Activated CD8-positive, alpha-beta memory T cell treated with anti-CD3 and anti-CD28 coated beads for 1 hour (primary cell): ENCODE measurements at places on chromosomes 6 and 20.

- no peak for DNase-seq
These were observed 143.1 kb downstream of the CD164 start for GRCh38 chr6:109239160-109239559.

GRCh38 chr6:118292558-118292957 is 255.5 kb upstream of the PLN start:
- DNase-seq: no peak

GRCh38 chr6:268394-268935 is 23.8 kb upstream of the DUSP22 start:
- DNase-seq: no peak

- no peak for DNase-seq
These were observed 646 bp upstream of the CPNE5 start for GRCh38 chr6:36839749-36840431.

GRCh38 chr20:33814238-33814712 is 3.1 kb downstream of the CHMP4B start:
- no peak for DNase-seq

DNA sequence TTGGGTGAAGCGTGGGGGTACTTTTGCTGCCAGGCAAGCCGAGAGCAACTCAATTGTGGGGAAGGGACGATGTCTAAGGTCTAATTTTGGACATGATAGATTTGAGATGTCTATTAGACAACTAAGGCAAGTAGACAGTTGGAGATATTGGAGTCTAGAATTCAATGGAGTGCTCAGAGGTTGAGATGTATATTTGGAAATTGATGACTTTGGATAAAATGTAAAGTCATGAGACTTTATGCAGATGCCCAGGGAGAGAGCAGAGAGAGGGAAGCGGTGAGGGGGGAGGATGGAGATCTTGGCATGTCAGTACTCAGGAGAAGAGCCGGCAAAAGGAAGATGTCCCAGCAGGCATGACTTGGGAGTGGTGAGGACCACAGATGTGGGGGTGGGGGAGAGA is 6.9 kb downstream of the MYLK2 start:
- no peak for DNase-seq

GRCh38 chr20:13322198-13322597 is 101.1 kb downstream of the ISM1 start:
- DNase-seq: no peak

DNA sequence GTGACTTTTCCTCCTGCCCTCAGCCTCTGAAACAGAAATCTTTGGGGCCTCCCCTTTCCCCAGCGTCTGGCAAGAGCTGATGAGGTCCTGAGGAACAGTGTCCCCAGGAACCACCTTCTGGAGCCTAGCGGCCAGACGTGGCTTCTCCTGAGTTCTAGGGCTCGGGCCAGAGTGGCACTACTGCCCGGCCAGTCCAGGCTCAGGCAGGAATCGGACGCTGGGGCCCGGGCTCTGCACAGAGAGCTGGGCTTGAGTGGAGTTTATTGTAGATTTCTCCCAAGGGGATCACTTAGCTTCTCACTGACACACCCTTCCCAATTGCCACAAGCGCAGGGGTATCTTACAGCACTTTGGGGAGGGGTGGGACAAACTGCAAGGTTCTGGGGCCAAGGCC is 20.2 kb downstream of the SDCBP2 start:
- no peak for DNase-seq

GRCh38 chr6:73233048-73233447 is 7.8 kb upstream of the KHDC1L start:
- no peak for DNase-seq

DNA sequence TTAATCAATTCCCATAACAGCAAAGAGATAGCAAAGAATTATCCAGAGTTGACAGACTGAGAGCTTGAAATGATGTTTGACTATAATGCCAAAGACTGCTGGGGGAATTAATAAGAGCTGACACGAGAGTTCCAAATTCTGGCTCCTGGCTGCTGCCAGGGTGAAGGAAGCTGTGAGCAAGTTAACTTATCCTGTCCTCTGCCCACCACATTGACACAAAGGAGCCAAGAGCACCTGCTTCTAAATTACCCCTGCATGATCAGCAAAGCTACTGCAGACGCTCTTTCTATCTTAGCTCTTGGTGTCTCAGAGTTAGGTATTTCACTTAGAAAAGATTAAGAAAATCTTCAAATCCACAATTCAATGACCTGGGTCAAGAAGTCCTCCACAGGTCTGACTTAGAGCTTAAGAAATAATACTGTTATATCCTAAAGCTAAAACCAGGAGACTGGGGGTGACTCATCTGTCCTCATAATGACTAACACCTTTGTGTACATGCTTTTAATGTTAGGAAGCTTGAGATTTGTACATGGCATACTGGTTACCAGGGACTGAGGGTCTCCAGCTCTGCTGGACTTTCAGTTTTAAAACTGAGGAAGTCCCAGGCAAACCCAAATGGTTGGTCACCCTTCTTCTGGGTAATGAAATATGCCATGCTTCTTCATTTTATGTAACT is 13.2 kb upstream of the FRK start:
- no peak for DNase-seq

GRCh38 chr6:162219266-162219665 is 508.3 kb downstream of the PRKN start:
- DNase-seq: no peak

- no peak for DNase-seq
These were observed 63.2 kb downstream of the NOL4L start for GRCh38 chr20:32521780-32522525.

DNA sequence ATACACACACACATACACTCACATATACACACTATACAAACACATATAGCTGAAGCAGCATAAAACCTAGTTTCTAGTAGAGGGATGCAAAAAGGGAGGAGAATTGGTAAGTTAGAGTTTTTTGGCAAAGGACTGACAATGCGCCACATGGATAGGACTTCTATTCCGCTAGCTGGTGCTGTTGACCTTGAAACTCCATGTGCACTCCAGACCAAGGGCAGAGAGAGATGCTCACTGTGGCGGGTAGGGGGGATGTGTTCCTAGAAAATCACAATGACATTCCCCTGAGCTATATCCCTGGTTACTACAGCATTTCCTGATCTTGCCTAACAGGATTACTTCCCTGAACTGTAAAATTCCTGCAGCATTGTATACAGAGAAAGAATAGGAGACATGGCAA is 19.2 kb downstream of the MICA start:
- no peak for DNase-seq

DNA sequence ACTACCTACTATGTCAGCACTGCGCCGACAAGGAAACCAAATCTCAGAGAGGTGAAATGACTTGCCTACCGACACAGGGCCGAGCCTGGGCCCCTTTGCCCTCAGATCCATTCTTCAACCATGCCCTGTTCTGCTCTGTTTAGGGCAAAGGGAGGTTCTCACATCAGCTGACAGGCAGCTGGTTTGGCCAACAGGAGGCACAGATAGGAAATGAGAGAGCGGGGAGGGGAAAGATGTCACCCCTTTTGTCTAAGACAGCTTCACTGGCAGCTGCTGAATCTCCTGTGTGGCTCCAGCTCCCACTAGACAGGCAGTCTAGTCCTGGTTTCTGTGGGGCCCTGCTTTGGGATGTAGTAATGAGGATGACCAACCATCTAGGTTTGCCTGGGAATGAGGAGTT is 158.7 kb downstream of the TMEM200A start:
- no peak for DNase-seq

DNA sequence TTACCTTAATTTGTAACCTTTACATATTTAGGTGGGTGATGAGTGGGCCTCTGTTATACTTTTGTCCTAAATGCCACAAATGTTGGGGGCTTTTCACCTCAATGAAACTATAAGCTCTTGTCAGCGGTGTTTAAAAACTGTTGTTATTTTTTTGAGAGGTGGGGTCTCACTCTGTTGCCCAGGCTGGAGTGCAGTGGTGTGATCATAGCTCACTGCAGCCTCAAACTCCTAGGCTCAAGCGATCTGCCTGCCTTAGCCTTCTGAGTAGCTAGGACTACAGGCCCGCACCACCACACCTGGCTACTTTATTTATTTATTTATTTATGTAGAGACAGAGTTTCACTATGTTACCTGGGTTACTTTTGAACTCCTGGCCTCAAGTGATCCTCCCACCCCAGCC is 66.7 kb downstream of the ZDHHC14 start:
- no peak for DNase-seq

DNA sequence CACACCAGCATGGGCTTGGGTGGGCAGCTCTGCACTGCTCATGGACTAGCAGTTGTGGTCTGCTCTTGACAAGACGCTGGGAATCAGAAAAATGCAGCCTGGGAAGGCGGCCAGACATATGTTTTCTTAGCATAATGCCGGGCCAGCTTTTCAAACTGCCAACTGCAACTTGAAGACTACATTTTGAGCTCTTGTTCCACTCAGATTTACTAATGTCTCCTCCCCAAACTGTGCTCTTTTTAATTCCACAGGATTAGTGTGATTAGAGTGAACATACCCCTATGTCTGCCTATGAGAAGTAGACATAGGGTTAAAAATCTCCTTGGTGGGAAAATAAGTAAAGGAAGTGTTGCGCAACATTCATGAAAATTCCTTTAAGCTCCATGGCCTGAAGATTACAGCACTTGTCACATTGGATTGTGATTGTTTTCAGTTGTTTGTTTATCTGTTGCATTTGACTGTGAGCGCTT is 5.3 kb upstream of the FNDC1 start:
- DNase-seq: no peak

GRCh38 chr6:111101987-111102386 is 14.7 kb downstream of the SLC16A10 start:
- DNase-seq: no peak
